NCI-H1436 (cell line): ENCODE measurements at places on chromosomes 11 and 22.

- DNase-seq = no peak
These were observed 71.8 kb downstream of the RBFOX2 start for GRCh38 chr22:35956850-35957249.

DNA sequence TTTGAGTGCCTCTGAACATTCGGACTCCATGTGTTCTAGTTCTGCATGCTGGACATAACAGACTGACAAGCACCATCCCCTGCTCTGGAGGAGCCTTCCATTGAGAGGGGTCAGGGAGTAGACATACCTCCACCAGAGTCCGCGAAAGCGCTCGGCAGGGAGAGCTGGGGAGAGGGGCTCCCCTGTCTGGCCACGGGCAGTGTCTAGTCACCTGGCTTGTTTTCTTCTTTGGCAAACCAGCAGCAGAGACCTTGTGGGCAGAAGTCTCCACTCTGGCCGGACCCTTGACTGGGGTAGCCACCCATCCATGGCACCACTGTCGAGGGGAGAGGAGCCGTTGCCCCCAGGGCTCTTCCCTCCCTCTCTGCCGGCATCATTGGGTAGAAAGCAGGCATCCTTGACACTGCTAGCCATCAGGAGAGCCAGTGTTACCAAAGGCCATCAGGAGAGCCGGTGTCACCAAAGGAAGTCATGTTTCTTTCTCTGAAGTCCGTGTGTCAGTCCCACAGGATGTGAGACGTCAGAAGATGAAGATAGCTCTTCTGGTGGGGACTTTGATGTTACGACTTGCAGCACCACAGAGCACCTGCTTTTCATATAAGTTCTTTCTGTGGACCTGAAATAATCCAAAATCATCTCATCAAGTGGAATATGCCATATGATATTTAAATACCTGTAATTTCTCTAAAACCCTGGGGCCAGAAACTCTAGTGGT is 305.6 kb downstream of the TBC1D22A start:
- DNase-seq = no peak

GRCh38 chr11:123235117-123235655 is 40.1 kb upstream of the CLMP start:
- no peak for DNase-seq

DNA sequence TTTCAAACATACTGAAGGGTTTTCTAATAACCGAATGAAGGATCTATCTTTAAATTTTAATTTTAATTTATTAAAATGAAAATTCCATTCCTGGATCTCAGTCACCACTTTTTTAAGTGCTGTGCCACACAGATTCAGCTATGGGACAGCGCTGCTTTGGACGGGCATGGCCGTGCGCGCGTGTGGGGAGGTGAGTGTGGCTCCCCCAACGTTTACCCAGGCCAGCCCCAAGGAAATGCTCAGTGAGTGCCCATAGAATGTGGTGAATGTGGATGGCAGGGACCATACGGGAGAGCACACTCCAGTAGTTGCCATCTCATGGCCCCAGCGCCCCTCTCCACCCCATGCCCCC is 88.0 kb upstream of the KCNQ1OT1 start:
- no peak for DNase-seq

DNA sequence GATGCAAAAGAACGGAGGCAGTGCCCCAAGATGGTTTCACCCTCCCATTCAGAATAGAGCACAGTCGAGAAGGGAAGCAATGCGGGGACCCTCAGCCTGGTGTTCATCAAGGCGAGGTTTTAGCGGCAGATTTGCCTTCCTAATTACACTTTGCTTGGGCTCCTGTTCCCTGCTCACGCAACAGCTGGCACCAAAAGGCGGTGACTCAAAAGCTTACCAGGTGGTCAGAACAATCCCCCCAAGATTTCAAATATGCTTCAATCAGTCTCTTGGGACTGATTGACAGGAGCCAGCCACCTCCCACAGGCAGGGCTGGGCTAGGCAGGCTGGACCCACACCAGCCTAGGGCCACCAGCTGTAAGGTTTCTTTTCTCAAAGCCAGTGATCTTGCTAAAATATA is 14.2 kb downstream of the IGSF9B start:
- no peak for DNase-seq

DNA sequence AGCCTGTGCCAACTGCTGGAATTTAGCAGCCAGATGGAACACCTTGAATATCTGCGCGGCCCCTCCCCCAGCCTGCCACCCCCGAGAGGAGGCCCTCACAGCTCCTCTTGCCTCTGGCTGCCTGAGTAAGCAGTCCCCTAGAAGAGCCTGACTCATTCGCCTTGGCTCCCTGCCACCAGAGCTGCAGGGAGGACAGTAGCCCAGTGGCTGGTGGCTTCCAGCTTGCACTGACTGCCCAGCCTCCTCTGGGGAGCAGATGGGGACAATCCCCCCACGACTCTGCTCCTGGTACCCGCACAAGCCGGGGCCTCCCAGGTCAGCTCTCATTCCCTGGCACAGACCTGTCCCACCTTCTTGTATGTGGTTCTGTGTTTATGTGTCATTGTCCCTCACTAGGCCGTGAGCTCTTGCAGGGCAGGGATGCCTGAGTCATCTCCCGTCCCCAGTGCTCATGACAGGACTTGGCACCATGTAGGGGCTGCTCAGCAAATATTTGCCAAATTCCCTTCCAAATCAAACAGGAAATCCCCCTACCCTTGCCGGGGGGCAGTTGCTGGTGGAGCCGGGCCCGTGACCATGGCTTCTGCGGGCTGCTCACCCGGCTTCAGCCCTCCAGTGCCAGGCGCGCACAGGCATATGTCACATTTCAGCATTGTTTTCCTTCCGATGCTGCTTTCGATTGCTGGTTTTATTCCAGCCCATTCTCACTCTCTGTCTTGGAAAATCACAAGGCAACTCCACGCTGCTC is 43.6 kb downstream of the CACNG2 start:
- DNase-seq = peak; percentile 40

DNA sequence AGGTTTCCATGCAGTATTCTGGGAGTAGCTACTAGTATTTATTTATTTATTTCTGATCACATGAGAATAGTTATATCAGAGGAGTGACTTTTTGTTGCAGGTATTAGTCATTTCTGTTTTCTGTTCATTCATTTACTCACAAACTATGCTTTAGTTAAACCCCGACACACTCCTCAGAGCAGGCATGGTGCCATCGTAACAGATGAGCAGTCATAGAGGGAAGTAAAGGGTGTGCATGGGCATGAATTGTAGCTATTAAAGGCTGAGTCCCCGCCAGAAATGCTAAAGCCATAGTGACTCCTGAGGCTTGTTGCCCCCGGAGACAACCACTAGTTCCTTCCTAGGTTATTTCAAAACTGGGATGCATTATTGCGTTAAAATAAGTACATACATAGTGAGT is 10.6 kb downstream of the JHY start:
- no peak for DNase-seq

GRCh38 chr22:40258501-40258915 is 80.8 kb downstream of the TNRC6B start:
- DNase-seq = no peak

DNA sequence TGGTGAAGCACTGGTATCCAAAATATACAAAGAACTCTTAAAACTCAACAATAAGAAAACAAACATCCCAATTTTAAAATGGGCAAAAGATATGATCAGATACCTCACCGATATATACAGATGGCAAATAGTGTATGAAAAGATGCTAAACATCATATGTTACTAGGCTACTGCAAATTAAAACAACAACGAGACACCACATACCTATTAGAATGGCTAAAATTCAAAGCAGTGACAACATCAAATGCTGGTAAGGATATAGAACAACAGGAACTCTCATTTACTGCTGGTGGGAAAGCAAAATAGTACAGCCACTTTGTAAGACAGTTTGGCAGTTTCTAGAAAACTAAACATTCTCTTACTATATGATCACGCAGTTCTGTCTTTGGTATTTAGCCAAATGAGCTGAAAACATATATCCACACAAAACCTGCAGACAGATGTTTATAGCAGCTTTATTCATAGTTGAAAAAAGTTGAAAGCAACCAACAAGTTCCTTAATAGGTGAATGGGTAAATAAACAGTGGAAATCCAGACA is 38.5 kb downstream of the SIK3 start:
- DNase-seq = no peak

GRCh38 chr11:62140304-62141110 is 16.7 kb downstream of the INCENP start:
- no peak for DNase-seq

DNA sequence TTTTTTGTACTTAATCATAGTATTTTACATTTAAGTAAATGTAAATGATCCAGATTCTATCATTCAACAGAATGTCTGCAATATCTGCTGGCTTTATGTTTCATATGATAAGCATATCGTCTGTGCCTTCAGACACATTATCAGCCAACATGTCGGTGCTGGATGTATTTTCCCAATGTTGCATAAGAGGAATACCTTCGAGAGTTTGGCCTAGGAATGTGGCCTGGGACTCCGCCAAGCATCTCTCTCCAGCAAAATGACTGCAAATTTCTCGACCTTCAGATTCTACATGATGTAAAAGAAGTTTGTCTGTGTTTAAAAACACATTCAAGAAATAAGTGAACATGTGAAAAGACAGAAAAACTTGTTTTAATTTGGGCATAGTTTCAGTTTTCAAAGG is 6.9 kb downstream of the BDNF start:
- no peak for DNase-seq

DNA sequence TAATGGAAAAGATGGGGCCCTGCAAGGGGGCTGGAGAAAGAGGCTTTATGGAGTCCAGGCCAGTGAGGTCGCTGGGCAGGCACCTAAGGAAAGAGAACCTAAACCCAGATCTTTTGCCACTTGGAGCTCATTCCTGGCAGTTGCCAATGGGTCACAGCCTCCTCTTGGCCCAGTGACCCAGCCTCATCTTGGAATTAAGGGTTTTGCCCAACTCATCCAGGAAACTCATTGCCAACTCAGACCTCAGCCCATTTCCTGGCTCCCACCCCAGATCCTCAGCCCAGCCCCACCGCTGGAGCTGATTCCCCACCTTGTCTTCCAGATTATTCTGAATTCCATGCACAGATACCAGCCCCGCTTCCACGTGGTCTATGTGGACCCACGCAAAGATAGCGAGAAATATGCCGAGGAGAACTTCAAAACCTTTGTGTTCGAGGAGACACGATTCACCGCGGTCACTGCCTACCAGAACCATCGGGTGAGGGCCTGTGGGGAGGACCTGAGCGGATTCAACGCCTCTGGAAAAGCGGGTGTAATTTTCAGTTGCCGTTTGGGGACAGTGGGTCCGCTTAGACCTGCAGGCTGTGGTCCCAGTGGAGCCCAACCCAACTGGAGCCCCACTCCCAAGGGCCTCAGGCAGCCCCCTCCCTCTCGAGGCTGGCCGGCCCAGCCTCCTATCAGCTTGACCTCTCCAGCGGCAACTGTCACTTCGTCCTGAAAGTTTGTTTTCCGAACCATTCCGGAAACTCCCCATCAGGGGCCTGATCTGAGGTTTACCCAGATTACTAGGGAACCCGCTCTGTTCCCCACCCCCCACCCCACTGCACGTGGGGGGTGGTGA is 4.3 kb downstream of the TBX1 start:
- DNase-seq = no peak

DNA sequence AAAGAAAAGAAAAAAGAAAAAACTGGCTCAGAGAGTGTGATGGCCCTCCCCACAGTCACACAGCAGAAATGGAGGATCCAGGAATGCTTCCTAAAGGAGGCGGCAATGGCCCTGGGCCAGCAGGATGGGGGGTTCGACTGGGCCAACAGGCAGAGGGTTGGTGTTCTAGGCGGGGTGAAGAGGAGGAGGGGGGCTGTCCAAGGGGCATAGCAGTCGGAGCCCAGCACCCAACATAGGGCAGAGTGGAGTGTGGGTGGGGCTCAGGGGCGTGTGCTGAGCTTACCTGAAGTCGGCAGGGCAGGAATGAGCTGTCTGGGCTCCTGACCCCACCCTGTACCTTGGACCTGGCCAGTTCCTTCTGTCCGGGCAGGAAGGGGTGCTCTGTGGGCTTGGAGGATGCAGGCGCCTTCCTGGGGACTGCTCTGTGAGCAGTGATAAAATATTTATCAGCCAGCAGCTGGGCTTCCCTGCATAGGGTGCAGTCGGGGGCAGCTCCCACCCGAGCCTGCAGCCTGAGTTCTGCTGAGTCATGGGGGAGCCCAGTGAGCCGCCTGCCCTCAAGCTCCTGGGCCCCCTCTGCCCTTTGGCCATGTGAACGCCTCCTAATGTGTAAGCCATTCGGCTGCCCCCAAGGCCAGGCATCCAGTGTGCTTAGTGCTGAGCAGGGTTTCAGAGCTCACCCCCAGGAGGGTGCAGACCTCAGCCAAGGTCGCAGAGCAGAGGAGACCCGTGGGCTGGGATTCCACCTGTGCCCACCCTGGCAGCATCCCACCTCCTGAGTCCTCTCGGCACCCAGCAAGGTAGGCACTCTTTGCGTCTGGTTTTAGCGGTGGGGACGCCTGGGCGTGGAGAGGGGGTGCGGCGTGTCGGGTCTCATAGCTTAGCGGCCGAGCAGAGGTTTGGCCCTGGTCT is 25.3 kb upstream of the PRR5 start:
- no peak for DNase-seq

DNA sequence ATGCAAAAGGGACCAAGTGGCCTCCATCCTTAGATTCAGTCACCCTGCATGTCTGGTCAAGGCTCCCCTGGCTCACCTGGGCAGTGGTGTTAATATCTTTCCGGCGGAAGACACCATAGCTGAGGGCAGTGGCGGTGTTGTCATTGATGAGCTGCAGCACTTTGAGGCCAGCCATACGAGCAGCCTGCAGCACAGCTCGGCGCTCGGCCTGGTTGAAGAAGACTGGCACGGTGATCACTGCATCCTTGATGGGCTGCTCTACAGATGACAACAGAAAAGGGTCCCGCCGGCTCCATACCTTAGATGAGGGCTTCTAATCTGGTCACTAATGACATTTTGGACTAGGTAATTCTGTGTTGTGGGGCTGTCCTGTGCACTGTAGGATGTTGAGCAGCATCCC is 2.6 kb downstream of the HYOU1 start:
- no peak for DNase-seq
